ENCODE measurements at places on chromosomes 2 and 18.
A peak's percentile ranks its signal among the peaks of the same experiment; 100 is the strongest.

DNA sequence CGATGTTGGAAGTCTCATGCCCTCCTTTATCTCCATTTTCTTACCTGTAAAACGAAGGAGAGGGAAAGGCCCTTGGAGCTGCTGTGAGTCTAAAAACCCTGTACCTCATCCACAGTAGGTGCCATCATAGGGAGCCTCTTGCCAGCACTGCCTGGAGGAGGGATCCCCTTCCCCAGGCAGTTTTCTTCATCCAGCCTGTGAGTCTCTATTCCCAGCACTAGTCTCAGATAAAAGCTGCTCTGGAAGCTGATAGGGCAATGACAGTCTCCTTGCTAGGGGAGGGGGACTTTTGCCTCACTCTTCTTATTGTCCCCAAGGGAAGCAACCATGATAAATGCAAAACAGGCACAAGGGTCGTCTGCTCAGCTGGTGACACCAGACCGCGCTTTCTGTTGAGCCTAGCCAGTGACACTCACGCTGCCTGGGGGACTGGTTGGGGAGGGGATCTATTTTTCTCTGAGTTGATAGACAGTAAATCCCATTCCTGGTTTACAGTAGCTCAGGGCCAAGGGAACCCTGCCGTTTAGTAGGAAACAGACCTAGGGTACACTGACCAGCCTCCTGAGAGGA is 139.5 kb upstream of the NABP1 start:
- DNase-seq, result no peak

GRCh38 chr2:21910832-21911507 is 787.2 kb downstream of the TDRD15 start:
- DNase-seq, result no peak

GRCh38 chr2:52260904-52261303 is 1229.0 kb upstream of the NRXN1 start:
- DNase-seq, result no peak

- DNase-seq, result no peak
Measured at GRCh38 chr2:79630060-79630459, 117.2 kb downstream of the CTNNA2 start.

GRCh38 chr18:58416014-58416703 is 212.7 kb downstream of the ALPK2 start:
- DNase-seq, result no peak

DNA sequence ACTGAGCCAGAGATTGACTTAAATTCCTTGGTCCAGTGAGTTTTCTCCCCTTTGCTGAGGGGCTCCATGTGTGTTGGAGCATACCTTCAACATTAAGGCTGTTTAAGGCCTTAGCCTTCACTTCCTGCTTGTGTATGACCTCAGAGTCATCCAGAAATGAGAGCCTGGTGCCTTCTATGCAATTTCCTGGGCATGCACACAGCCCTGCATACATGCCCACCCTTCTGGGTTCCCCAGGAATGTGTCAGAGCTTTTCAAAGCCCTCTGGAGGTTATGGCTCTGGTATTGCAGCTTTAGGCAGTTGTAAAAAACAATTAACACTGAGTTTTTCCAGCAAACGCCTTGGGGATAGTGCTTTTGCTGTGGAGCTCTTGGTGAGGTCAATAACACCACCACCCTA is 16.7 kb downstream of the IL1R1 start:
- no peak for DNase-seq

DNA sequence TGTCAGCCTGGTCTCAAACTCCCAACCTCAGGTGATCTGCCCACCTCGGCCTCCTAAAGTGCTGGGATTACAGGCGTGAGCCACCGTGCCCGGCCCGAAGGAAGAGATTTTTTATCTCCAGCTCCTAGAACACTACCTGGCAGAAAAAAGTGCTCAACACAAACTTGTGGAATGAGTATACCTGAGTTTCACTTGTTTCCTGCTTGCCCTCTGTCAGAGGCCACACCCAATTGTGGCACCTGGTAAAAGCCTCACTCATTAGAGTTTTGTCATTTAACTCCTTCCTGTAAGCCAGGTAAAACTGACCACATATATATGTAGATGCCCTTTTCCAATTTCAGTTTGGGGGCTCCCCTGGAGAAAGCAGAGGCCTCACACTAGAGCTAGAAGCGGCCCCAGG is 42.2 kb upstream of the RTN4 start:
- DNase-seq, result no peak

- peak; percentile 73 for DNase-seq
Measured at GRCh38 chr18:25921677-25922421, 168.6 kb downstream of the SS18 start.

- peak; percentile 53 for DNase-seq
Measured at GRCh38 chr2:230866756-230867523, 2.2 kb downstream of the ITM2C start.

DNA sequence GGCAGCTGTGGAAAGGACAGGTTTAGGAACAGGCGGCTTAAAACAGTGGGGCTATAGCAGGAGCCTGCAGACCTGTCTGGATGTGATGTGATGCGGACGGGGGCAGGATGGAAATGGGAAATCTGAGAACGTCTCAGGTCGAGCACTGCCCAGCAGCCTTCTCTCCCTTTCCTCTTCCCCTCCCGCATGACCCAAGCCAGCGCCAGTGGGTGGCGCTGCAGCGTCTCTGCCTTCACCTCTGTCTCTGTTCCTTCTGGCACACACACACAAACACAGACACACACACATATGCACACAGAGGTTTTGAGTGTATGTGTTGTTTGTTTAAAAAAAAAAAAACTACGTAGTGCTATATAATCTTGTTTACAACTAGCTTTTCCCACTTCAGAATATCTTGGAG is 82.0 kb upstream of the SLC66A3 start:
- peak; percentile 8 for DNase-seq

GRCh38 chr2:237873897-237874551 is 14.6 kb downstream of the RAMP1 start:
- no peak for DNase-seq

DNA sequence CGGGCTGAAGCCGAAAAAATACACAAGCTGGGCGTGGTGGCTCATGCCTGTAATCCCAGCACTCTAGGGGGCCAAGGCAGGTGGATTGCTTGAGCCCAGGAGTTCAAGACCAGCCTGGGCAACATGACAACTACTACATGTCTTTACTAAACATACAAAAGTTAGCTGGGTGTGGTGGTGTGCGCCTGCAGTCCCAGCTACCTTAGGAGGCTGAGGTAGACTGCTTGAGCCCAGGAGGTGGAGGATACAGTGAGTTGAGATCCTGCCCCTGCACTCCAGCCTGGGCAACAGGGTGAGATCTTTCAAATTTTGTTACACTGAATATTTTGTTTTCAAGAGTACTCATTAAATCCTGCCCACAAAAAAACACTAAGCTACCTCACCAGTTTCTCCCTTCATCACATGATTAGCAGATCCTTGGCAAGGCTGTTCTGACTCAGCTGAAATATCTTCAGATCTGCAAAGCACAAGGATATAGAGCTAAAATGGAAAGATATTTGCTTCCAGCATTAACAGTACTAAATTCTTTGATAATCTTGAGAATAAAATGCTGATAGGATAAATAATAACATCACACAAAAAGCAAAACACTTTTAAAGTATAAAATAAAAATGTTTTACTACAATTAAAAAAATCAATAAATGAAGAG is 28.2 kb upstream of the MCM6 start:
- no peak for DNase-seq

GRCh38 chr18:42275949-42276730 is 321.1 kb downstream of the PIK3C3 start:
- no peak for DNase-seq

Data from OCI-LY7 (cell line).